ENCODE measurements at places on chromosomes 11 and 22.
A peak's percentile ranks its signal among the peaks of the same experiment; 100 is the strongest.

- no peak for DNase-seq
Measured at GRCh38 chr11:10660323-10660722, 33.2 kb downstream of the IRAG1 start.

DNA sequence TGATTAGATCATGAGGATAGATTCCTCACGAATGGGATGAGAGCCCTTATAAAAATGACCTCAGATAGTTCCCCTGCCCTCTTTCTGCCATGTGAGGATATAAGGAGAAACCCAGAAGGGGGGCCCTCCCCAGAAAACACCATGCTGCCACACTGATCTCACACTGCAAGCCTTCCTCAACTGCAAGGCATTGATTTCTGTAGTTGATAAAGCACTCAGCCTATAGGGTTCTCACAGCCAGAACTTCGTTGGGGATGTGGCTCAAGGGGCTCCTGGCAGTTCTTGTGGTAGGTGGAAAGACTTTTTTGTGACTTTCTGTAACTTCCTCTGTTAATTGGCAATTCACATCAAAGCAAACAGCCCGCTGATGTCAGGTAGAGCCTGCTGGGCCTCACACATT, 108.9 kb downstream of the CD44 start:
- no peak for DNase-seq

DNA sequence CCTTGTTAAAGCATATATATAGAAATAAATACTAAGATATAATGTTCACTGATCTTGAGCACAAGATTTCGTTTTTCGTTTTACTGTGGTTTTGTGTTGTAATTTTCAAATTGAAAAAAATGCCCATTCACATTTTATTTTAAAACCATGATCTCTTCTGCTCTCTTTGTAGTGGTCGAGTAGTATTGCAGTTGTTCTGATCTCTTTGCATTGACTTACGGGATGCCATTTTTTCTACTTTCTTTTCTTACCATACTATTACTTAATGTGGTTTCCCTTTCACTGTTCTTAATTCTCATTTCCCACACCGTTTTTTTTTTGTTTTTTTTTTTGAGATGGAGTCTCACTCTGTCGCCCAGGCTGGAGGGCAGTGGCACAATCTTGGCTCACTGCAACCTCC, 289.6 kb downstream of the DYNC2H1 start:
- DNase-seq, result no peak

DNA sequence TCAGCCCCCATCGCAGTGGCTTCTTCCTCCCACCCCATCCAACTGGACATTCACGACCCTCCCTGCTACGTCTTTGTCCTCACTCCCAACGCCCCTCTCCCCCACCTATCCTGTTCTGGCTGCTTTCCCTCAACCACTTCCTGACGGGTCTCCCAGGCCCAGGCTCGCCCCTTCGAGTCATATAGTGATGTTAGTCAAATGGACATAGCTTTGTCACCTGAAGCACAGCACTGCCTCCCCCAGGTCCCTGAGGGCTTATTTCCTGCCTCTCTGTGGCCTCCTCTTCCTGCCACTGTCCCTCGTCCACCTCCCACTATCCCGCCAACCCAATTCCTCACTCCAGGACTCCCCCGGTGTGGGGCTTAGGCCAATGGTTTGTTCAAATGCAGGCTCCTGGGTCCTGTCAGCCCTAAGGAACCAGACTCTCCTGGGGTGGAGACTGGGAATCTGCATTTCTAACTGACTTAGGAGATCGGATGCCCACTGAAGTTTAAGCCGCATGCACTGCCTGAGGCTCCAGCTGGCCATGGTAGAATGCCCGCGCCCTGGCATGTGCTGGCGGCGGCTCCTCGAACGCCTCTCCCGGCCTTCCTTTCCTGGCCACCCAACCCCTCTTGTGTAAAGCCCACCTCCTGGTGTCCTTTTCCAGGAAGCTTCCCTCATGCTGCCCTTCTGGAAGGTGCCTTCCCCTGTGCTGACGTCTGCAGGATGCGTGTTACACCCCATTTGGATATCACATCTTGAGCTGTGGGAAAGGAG, 18.3 kb downstream of the SUN2 start:
- no peak for DNase-seq

GRCh38 chr11:70068345-70068744, 9.8 kb upstream of the ANO1 start:
- DNase-seq, result no peak

DNA sequence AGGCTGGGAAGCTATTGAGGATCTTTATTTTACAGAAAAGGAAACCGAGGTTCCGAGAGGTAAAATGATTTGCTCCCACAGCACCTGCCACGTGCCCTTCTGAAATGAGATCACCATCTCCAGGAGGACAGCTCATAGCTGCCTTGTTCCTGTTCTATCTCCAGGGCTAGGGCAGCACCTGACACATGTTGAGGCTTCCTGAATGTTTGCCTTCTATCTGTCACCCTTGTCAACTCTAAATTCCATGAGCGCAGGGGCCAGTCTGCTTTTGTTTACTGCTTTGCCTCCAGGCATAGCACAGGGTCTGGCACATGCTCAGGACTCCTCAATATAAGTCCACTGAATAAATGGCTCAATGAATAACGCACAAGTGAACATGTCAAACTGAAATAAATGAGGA, 24.1 kb downstream of the ASCC2 start:
- no peak for DNase-seq

DNA sequence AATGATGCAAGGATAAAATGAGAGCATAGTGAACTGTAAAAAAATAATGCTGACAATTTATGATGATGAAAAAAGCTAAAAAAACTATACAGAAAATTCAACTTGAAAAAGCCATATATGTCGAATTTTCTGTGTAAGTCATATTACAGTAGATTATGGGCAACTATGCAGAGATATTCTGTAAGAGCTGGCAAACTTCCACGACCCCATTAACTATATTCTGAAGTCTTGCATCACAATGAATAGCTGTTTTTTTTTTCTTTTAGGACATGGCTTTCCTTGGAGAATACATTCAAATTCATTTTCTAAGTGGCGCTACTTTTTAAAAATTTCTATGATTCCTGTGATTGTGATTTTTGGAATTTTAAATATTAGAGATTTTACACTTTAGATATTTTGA, 18.4 kb downstream of the PSMD13 start:
- DNase-seq, result no peak

DNA sequence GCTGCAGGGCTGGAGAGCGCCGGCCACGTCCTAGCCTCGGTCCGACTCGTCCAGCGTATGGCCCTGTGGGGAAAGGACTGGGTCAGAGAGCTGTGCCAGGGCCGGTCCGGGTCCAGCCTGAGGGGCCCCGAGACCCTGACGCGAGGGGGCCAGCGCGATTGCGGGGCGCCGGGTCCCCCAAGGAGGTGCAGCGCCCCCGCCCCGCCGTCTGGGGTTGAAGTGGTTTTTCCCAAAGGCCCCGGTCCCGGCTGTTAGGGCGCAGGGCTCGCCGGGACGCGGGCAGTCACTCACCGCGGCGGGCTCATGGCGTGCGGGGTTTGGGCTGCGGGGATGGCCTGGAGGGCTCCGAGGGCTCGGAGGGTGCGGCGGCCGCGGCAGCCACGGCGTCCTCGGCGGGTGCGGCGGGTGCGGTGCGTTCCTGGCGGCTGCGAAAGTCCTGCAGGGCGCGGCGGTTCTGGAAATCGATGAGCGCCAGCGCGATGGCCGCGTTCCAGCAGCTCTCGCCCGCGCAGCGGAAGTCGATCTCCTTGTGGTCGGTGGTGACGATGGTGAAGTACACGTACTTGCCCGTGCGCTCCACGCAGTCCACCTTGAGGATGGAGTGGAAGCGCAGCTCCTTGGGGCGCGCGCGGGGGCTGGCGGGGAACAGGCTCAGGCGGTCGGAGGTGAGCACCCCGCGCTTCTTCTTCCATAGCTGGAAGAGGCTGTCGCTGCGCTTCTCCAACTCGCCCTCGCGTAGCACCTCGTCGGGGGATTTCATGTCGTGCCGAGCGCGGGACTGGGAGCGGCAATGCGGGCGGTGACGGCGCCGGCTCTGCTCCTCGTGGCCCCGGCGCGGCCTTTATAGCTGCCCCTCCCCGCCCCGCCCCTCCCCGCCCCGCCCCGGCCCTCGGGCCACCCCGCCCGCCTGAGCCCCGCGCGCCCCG, at the start of gene PHLDA2:
Gene PHLDA2 (minus strand): TSS at position 816 of the 926 bp plus-strand sequence. CDS start 56 bp downstream, at position 760.
- DNase-seq, result peak; percentile 64

DNA sequence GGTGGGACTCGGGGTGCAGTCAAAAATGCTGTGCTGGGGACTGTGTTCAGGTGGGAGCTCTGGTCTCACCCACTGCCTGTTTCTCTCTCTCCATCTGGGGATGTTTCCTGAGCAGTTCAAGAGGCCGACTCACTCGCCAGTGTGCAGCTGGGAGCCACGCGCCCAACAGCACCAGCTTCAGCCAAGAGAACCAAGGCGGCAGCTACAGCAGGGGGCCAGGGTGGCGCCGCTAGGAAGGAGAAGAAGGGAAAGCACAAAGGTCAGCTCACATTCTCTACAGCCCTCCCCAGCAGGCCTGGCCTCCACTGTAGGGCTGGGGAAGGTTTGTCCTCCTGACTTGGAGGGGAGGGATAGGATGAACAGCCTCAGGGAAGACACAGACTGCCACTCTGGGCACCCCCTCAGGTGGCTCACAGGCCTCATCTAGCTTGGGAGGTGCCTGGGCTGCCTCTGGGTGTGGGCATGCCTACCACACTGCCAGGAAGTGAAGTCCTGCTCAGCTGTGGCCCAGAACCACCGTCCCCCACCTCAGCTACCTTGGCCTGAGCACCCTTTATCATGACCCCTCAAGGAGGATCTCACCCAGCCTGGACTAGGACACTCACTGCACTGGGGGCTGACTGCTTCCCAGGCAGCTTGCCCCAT, 13.0 kb downstream of the TUB start:
- no peak for DNase-seq

DNA sequence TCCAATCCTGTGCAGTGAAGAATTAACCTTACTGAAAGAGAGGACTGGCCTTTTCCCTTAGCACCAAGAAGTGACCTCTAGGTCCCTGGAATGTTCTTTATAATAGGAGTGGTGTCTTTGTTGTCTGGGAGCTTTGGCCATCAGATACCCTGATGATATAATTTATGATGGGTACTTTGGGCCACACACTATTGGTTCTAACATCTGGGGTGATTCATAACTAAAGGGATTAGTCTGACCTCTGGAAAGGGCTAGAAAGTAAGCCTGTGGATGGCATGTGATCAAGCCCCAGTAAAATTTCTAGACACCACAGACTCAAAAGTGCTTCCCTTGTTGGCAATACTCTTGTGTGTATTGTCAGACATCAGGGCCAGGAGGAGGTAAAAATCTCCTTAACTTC, 891.2 kb downstream of the KCNA4 start:
- DNase-seq, result no peak

DNA sequence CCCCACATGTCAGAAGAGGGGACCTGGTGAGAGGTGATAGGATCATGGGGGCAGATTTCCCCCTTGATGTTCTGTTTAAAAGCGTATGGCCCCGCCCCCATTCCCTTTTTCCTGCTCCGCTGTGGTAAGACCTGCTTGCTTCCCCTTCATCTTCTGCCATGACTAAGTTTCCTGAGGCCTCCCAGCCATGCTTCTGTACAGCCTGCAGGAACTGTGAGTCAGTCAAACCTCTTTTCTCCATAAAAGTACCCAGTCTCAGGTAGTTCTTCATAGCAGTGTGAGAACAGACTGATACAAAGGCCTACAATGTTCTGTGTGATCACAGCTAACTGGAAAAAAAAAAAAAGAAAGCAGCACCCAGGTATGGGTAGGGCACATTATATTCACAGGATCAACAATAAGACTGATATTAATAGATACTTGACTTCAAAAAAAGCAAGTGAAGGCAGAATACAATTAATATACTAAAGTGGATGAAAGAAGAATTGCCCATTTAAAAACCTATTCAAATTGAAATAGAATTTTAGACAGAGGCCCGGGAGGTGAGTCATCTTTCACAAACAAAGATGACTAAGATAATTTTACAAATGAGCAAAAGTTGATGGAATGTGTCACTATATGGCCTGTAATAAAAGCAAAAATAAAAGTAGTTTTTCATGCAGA, 1.7 kb upstream of the OR52K1 start:
- DNase-seq, result no peak

DNA sequence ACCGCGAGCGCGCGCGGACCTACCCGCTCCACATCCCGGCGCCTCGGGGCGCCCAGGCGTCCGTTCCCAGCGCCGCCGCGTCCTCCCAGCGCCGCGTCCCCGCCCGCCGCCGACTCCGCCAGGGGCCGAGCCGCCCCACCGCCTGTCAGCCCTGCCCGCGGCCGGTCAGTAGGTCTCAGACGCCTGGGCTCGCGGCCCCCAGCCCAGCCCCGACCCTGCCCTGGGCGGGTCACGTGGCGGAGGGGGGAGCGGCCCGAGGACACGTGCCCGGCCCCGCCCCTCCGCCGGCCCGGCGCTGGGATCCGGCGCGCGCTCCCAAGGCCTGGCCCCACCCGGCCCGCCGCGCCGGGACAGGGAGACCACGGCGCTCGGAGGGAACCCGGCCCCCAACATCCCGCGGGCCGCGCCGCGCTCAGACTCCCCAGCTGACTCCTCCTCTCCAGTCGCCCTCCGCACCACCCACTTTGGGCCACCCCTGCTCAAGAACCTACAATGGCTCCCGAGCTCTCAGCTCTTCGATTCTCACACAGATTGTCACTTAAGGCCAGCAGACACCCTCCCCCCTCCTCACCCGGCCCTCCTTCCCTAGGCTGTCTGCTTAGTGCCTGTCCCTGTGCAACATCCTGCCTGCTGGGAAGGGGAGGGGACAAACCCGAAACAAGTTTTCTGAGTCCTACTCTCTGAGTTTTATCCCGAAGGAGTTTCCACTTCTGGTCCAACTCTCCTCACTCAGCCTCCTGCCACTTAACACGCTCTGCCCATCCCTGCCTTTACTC, at the start of gene RAB3IL1:
Gene RAB3IL1 (minus strand): TSS at position 233 of the 776 bp plus-strand sequence. CDS start 199 bp downstream, at position 34.
- DNase-seq, result peak; percentile 40

GRCh38 chr11:72278905-72279304, 34.9 kb upstream of the PHOX2A start:
- DNase-seq, result no peak

- no peak for DNase-seq
Measured at GRCh38 chr22:46514592-46515207, 22.7 kb downstream of the CELSR1 start.
